ENCODE measurements at places on chromosomes 3 and 15. TPM values are rescaled to one million over a fixed set of nuclear protein-coding genes. Genes with fewer than 3 reads are reported as not detected.

DNA sequence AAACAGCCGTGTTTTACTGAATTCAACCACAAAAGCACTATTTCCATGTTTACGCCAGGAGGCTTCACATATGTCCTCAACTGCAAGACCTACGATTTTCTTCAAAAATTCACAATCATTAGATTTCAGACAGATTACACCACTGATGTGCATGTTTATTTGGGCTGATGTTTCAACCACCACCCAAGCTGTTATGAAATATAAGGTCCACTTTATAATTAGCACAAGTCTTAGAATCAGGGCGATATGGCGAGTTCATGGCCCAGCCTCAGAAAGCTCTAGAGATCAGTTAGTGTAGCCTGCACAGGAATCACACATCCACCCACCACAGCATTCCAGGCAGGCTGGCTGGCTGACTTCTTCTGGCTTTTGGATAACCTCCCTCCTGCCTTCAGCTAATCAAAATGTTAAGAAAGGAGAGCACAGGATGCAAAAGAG is 15.4 kb downstream of the SH3BP5 start:
- no peak for DNase-seq
- peaks cover 75% of the 10 kb centered on the region for H3K4me1 ChIP-seq
- H3K4me3 ChIP-seq, result no peak overlapping the region
- no peaks in the 10 kb centered on the region for H3K27me3 ChIP-seq
- H3K36me3 ChIP-seq, result no peaks in the 10 kb centered on the region

DNA sequence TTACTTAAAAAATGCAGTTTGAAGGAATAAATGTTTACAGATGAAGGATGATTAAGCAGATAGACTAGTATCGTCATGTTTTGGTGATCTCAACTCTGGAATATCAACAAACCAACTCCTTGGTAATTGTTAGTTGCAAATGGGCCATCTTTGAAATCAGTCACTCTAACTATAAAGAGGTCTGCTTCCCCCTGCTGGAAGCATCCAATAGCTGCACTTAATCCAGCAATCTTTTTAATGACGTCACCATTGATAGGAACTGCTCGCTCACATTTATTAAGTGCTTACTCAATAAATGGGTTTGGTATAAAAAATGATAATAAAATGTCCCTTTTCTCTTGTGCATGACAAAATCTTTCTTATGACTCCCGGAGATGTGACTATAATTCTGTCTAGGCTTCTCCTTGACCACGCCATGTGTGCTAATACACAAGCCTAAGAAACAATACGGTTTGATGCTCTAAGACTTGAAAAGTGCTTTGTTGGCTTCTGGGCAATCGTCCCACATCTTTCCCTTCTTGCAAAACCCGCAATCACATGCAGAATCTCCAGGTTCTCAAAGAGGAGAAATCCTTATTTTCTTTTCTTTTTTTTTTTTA is 227.6 kb upstream of the POU1F1 start:
- H3K27me3 ChIP-seq, result no peaks in the 10 kb centered on the region
- no peaks in the 10 kb centered on the region for H3K36me3 ChIP-seq
- no peaks in the 10 kb centered on the region for H3K4me1 ChIP-seq
- DNase-seq, result no peak
- H3K4me3 ChIP-seq, result no peak overlapping the region

DNA sequence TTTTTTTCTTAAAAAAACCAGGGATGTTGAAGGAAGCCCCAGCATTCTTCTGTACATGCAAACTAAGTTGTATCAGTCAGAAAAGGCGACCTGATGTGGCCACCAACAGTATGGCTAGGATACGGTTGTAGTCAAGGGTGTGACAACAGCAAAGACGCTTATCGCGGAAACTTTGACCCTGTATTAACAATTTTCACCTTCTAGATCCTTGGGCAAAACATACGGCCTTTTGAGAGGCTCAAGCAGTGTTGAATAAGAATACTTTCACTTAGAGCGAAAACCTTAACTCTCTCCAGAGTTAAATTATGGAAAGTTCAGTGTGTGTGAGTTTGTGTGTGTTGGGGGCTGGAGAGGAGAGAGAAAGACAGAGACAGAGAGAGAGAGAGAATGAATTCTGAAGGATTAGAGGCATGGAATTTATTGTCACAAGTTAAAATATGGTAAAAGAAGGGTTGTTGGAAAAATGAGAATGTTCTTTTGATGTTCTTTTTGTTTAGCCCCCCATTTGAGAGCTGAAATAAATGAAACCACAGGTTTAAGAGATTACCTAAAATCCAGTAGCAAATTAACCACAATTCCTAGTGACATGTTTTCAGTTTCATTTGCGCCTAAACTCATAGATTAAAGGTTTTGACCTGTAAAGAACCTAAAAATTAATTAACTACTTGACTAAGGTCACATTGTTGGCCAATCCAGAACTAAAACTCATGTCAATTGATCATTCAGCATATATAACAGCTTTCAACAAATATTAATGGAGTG is 9.2 kb downstream of the ALCAM start:
- H3K27me3 ChIP-seq, result no peaks in the 10 kb centered on the region
- no peak overlapping the region for H3K4me3 ChIP-seq
- H3K27ac ChIP-seq, result no peak overlapping the region
- H3K4me1 ChIP-seq, result no peaks in the 10 kb centered on the region
- no peak for DNase-seq

- peak; percentile 71 for DNase-seq
- H3K4me3 ChIP-seq, result no peak overlapping the region
- H3K36me3 ChIP-seq, result no peaks in the 10 kb centered on the region
These were observed 200.5 kb downstream of the GOLGA6L6 start for GRCh38 chr15:20340931-20341661.

DNA sequence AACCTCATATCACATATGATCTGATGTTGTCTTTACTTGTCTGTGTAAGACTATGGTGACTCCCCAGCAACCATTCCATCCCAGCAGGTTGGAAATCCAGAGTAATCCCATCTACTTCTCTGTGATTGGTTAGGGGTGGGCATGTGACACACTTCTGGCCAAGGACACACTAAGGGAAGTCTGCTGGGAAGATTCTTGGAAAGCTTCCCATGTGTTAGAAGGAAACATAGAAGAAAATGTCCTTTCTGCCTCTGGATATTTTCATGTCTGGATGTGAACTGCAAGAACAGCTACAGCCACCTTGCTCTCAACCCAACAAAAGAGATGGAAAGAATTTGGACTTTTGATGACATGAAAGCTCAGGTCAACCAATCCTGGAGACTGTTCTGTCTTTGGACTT is 2.6 kb upstream of the UBE2Q2 start:
- no peak for DNase-seq
- H3K27ac ChIP-seq, result peak overlapping the region; percentile 96
- no peak overlapping the region for H3K4me3 ChIP-seq
- no peaks in the 10 kb centered on the region for H3K27me3 ChIP-seq

- no peaks in the 10 kb centered on the region for H3K27me3 ChIP-seq
- peak overlapping the region; percentile 82 for H3K27ac ChIP-seq
- H3K4me3 ChIP-seq, result no peak overlapping the region
- peak; percentile 44 for DNase-seq
- H3K4me1 ChIP-seq, result peaks cover 26% of the 10 kb centered on the region
- H3K36me3 ChIP-seq, result no peaks in the 10 kb centered on the region
These were observed 14.1 kb upstream of the APOD start for GRCh38 chr3:195597848-195598247.

- DNase-seq, result no peak
- H3K4me3 ChIP-seq, result no peak overlapping the region
These were observed 95.1 kb downstream of the TP63 start for GRCh38 chr3:189726277-189726676.

DNA sequence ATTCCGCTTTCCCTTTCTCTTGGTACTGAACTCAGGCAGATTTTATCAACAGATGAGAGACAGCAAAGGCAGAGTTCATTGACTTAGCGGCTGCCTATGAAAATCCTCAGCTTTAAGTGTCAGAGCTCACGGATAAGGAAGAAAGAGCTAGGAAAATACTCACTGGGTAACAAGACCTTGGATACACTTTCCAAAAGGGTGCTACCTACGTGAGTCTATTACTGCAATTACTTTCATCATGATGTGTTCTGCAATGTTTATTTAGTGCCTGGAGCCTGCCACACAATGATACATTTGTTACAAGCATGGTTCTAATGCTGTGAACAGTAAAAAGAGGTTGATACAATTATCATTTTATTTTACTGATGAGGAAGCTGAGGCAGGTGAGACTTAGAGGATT is 177.5 kb downstream of the GRM7 start:
- H3K27me3 ChIP-seq, result no peaks in the 10 kb centered on the region
- no peak overlapping the region for H3K27ac ChIP-seq
- no peaks in the 10 kb centered on the region for H3K36me3 ChIP-seq
- no peak overlapping the region for H3K4me3 ChIP-seq
- no peaks in the 10 kb centered on the region for H3K4me1 ChIP-seq

GRCh38 chr3:66797889-66798560 is 200.1 kb upstream of the KBTBD8 start:
- peaks cover 14% of the 10 kb centered on the region for H3K27me3 ChIP-seq
- no peak overlapping the region for H3K27ac ChIP-seq
- H3K36me3 ChIP-seq, result no peaks in the 10 kb centered on the region
- H3K4me3 ChIP-seq, result peak overlapping the region; percentile 40

DNA sequence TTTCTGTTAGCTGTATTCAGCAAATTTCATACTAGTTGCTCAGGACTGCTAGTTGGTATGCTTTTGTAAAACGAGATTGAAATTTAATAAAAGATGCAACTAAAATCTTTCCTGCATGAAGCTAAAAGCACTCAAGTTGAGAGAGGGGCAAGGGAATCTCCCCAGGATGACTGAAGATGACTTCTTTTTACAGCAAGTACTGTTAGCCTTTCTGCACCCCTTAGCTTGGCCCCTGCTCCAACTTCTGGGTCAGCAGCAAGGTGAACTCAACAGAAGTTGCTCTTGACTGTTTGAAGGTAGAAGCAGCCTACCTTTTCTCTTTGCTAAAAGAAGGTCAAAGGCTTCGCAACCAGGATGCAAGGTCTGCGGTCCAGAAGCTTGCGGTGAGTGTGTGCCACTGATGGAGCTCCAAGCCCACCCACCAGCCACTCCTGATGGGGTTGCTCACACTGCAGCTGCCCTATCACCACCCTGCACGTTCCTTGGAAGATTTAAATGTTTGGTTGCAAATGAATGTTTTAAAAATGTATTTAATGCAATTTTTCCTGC is 32.5 kb downstream of the NME9 start:
- H3K36me3 ChIP-seq, result peaks cover 63% of the 10 kb centered on the region
- no peak overlapping the region for H3K27ac ChIP-seq
- no peak for DNase-seq
- no peaks in the 10 kb centered on the region for H3K4me1 ChIP-seq
- no peaks in the 10 kb centered on the region for H3K27me3 ChIP-seq

GRCh38 chr15:62359416-62359815 is 194.3 kb upstream of the C2CD4B start:
- peaks cover 21% of the 10 kb centered on the region for H3K27me3 ChIP-seq
- no peak overlapping the region for H3K27ac ChIP-seq
- H3K36me3 ChIP-seq, result no peaks in the 10 kb centered on the region
- no peak for DNase-seq
- H3K4me3 ChIP-seq, result no peak overlapping the region

GRCh38 chr3:151035072-151035471 is 50.4 kb upstream of the MED12L start:
- no peak overlapping the region for H3K27ac ChIP-seq
- H3K4me3 ChIP-seq, result no peak overlapping the region
- no peaks in the 10 kb centered on the region for H3K27me3 ChIP-seq

GRCh38 chr15:57769266-57769665 is 62.8 kb downstream of the POLR2M start:
- DNase-seq, result peak; percentile 81
- H3K36me3 ChIP-seq, result no peaks in the 10 kb centered on the region
- peak overlapping the region; percentile 73 for H3K27ac ChIP-seq
- peaks cover 4% of the 10 kb centered on the region for H3K4me1 ChIP-seq
- H3K27me3 ChIP-seq, result no peaks in the 10 kb centered on the region

GRCh38 chr3:9201266-9201665 is 48.2 kb downstream of the SRGAP3 start:
- no peak overlapping the region for H3K27ac ChIP-seq
- H3K36me3 ChIP-seq, result no peaks in the 10 kb centered on the region
- H3K4me3 ChIP-seq, result no peak overlapping the region
- no peaks in the 10 kb centered on the region for H3K27me3 ChIP-seq

- H3K36me3 ChIP-seq, result no peaks in the 10 kb centered on the region
- H3K4me3 ChIP-seq, result no peak overlapping the region
- DNase-seq, result no peak
- H3K27ac ChIP-seq, result no peak overlapping the region
These were observed 2.7 kb upstream of the LIPH start for GRCh38 chr3:185555101-185555501.

DNA sequence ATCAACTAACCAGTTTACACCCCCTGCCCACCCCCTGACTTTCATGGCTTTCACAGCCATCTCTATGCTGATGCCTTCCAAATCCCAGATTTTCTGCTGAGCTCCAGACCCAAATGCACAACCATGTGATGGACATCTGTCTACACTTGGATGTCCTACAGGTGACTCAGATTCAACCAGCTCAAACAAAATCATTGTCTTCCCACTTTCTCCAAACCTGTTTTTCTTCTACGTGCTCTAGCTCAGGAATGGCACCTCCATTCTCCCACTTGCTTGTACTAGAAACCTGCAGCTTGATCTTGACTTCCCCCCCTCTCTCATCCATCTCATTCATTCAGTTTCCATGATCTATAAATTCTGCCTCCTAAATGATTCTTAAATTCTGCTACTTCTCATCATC is 34.1 kb upstream of the RARRES1 start:
- no peaks in the 10 kb centered on the region for H3K36me3 ChIP-seq
- no peak overlapping the region for H3K27ac ChIP-seq
- H3K4me3 ChIP-seq, result no peak overlapping the region
- peaks cover 68% of the 10 kb centered on the region for H3K4me1 ChIP-seq

- DNase-seq, result no peak
- no peaks in the 10 kb centered on the region for H3K27me3 ChIP-seq
- no peaks in the 10 kb centered on the region for H3K36me3 ChIP-seq
- H3K27ac ChIP-seq, result no peak overlapping the region
- peaks cover 11% of the 10 kb centered on the region for H3K4me1 ChIP-seq
These were observed 100.2 kb downstream of the FMN1 start for GRCh38 chr15:33094336-33094735.

- H3K4me3 ChIP-seq, result no peak overlapping the region
- no peak overlapping the region for H3K27ac ChIP-seq
- no peak for DNase-seq
- H3K4me1 ChIP-seq, result peaks cover 73% of the 10 kb centered on the region
- H3K27me3 ChIP-seq, result no peaks in the 10 kb centered on the region
These were observed 25.2 kb downstream of the TSC22D2 start for GRCh38 chr3:150433347-150433746.

SLC22A13 gene
- not detected for total RNA-seq

GNB4 gene
- 11.9 TPM for total RNA-seq

FOXB1 gene
- total RNA-seq, result not detected

UROC1 gene
- total RNA-seq, result not detected

GOLGA6L7 gene
- not detected for total RNA-seq

OR5K2 gene
- total RNA-seq, result not detected

ST6GAL1 gene
- 84.3 TPM for total RNA-seq

LIPC gene
- total RNA-seq, result 1.5 TPM

CTXN2 gene
- not detected for total RNA-seq

Data from left ventricle myocardium inferior (tissue), 1 donor.